ENCODE measurements at places on chromosomes 2 and 18.

GRCh38 chr2:62447411-62447810, 58.6 kb downstream of the TMEM17 start:
- ATAC-seq, result no peak

- ATAC-seq, result no peak
Measured at GRCh38 chr2:170106102-170106840, 71.7 kb upstream of the MYO3B start.

DNA sequence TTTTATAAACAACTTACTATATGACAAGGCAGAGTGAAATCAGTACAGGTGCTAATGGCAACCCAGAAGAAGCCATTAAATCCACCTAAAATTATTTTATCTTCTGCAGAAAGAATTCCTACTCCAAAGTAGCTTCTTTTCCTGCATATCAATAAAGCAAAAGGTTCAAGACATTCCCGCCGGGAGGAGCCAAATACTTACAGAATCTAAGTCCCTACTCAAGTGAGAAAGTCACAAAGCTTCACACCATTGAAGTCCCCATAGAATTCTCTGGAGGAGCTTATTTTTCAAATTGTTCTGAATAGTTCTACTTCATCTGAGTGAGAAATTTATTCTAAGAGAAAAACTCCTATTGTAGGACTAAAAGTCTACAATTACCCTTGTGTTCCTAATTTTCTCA, 233.7 kb upstream of the HNRNPA3 start:
- ATAC-seq, result no peak

GRCh38 chr18:79544386-79544963, 135.1 kb upstream of the CTDP1 start:
- ATAC-seq, result no peak

- no peak for ATAC-seq
Measured at GRCh38 chr2:2260696-2261268, 70.3 kb downstream of the MYT1L start.

DNA sequence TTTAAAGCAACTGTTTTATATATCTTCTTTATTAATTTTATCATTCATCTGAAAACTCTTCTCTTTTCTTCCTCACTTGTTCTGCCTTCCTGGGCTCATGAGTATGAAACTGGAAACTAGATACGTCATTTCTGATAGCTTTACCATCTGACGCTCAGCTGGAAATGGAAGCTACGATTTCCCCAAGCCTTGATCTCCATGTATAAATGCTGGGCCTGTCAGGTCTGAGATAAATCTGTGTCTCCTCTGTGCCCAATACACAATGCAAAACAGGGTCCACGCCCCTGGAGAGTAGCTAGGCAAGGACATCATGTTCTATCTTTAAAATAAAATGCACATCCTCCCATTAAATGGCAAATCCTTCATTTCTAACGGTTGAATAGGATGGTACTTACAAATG, 238.4 kb downstream of the AFF3 start:
- ATAC-seq, result no peak

DNA sequence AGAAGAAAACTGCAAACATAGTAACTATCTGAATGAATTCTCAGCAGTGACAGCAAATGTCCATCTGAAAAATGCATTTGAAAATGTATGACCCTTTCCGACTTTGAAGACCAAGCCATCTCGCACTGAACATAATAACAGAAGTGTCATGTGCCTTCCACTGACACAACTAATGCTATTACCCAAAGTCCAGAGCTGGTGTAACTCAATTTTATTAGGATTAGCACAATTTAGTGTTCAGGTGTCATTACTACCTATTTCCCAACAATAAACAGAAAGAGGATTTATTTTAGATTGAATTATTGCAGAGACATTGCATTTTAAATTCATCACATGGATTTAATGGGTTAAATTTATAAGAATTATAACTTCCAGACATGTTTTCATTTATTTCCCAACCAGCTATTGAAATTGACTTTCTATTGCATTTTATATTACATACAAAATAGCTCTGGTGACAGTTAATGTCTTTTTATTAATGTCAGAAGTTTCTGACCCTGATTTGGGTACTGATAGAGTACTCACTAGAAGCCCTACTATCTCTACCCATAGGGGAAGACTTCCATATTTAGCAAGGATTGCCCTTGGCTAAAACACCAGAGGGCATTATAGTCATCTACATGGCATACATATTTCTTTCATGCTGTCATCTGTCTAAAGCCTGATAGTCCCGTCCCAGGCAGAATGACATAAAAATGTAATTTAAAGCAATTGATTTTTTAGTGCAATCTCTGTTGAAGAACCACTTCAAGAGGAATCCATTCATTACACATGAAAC, 7.0 kb upstream of the STK39 start:
- ATAC-seq, result no peak

GRCh38 chr2:180706694-180707093, 273.7 kb upstream of the UBE2E3 start:
- ATAC-seq, result no peak

- peak; percentile 54 for ATAC-seq
Measured at GRCh38 chr18:22604390-22604985, 186.8 kb upstream of the CTAGE1 start.

DNA sequence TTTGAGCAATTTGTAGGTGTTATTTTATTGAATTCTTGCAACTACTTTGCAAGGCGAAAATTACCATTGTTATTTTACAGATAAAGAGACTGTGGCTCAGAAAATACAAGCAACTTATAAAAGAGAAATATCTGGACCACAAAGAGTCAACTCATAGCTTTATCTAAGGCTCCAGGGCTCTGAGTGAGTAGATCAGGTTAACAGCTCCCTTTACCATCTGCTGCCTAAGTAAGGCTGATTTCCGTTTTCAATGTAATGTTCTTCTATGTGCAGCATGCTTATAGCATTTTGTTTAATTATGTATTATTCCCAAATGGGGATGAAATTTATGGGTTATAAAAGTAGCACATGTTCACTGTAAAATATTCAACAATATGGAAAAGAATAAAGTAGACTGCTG, 299.1 kb upstream of the TNP1 start:
- no peak for ATAC-seq

- no peak for ATAC-seq
Measured at GRCh38 chr2:28582595-28582994, 86.7 kb downstream of the PLB1 start.

- ATAC-seq, result peak; percentile 62
Measured at GRCh38 chr18:9334973-9335696, 562 bp downstream of the TWSG1 start.

- ATAC-seq, result peak; percentile 30
Measured at GRCh38 chr2:167293172-167293781, 405.0 kb downstream of the XIRP2 start.

- no peak for ATAC-seq
Measured at GRCh38 chr18:62512996-62513395, 9.8 kb upstream of the ZCCHC2 start.

GRCh38 chr2:145812165-145812554, 1292.2 kb upstream of the ZEB2 start:
- no peak for ATAC-seq

DNA sequence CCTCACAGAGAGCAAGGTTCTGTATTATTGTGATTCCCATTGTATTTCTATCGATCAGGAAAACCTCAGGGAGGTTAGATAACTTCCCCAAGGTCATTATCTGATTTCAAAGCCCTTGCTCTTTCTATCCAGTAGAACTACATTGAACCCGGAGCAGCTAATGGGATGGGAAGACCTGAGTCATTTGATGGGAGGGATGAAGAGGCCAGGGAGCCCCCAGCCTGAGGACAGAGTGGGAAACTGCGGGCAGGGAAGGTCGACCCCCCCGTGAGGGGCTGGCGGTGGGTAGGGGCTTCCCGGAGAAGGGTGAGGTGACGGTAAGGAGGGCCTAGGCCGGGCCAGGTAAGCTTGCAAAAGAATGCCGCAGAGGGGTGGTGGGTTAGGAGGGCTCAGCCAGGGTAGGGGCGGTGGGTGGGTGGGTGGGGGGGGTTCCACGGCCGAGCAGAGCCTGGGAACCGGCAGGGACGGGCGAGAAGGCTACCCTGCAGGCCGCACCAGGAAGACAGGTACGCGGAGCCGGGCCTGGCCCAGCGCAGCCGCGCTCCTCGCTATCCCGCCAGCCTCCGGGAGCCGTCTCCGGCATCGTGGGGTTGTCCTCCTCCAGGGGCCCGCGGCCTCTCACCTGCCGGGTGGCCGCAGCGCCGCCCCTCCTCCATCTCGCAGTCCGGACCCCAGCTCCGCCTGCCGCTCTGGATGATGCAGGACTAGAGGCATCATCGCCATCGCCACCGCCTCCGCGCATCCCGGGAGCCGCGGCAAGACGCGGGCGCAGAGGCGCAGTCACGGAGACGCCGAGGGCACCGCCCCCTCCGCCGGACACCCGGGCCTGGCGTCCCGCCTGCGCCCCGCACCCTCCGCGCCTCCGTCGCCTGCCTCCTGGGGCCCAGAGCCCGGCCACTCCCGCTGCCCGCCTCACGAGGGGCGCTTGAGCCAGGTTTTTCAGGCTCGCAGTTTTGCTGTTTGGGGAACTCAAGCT, at the start of gene GPR75:
Gene GPR75 (minus strand): TSS at position 762 of the 976 bp plus-strand sequence. CDS start 5,211 bp downstream, outside the sequence.
- ATAC-seq, result peak; percentile 79

GRCh38 chr18:3360211-3360610, 89.8 kb upstream of the TGIF1 start:
- no peak for ATAC-seq

DNA sequence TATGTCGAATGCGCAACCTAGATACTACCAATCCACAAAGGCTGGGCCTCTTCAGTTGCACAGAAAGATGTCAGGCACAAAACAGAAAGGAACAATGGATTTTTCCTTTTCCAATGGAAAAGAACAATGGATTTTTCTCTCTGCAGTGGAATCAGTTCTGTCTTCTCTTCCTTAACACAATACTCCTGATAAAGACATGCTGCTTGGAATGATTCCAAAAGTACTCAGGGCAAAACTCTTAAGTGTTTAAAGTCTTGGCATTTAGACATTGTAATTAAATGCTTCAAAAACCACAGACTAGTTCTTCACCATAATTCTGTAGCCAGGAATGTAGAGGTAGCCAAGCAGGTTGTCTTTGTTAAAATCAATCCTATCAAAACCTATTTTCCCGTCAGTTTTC, 46.7 kb upstream of the FLACC1 start:
- ATAC-seq, result no peak

DNA sequence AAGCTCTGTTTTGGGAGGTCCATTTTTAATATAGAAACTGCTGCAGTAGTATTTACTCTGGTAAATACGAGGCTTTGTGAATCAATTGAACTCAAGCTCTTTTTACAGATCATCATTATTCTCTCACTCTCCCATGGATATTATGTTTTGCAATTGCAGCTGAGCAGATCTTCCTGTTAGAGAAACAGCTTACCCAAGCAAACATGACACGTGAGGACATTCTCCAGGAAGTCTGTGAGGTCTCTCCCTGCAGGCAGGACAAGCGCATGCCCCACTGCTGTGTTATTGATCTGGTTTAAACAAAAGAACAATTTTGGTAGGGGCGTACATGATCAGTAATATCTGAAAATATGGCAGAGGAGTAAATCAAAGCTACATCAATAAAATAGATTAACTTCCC, 72.1 kb downstream of the COL6A3 start:
- ATAC-seq, result peak; percentile 56

- no peak for ATAC-seq
Measured at GRCh38 chr2:71932780-71933466, 214.7 kb downstream of the CYP26B1 start.

DNA sequence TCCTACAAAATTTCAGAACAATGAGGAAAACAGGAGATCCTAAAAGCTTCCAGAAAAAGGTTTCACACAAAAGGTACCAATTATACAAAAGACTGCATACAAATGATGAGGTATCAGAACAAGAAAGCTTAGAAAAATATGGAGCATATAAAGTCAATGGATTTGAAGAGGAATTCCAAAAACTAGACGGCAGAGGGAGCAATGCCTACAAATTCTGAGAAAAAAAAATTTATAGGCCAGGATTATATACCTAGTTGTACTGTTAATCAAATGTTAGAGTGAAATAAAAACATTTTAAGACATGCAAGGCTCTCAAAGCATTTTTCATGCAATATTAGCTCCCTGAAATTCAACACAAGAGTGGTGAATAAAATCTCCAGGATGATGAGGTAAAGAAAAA, 106.2 kb downstream of the ZRANB3 start:
- no peak for ATAC-seq

GRCh38 chr2:8620611-8621382, 61.1 kb upstream of the ID2 start:
- peak; percentile 39 for ATAC-seq
